ENCODE measurements at places on chromosomes 6 and 20.

DNA sequence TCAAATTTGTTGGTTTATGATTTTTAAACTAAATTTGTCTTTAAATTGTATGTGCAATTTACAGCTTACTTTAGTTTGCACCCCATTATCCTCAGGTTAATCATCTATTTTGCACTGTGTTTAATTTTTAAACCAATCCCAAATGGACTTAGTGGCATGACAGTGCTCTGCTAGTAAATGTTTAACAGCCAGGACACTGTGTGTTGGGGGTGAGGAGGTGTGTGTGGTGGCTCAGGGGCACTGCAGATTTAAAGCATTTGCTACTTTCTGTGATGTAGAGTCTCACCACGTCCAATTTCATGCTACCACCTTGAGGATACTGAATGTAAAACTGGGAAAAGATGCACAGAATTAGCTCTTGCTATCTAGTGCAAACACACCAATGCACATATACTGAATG is 225.7 kb downstream of the HAO1 start:
- no peak for DNase-seq

DNA sequence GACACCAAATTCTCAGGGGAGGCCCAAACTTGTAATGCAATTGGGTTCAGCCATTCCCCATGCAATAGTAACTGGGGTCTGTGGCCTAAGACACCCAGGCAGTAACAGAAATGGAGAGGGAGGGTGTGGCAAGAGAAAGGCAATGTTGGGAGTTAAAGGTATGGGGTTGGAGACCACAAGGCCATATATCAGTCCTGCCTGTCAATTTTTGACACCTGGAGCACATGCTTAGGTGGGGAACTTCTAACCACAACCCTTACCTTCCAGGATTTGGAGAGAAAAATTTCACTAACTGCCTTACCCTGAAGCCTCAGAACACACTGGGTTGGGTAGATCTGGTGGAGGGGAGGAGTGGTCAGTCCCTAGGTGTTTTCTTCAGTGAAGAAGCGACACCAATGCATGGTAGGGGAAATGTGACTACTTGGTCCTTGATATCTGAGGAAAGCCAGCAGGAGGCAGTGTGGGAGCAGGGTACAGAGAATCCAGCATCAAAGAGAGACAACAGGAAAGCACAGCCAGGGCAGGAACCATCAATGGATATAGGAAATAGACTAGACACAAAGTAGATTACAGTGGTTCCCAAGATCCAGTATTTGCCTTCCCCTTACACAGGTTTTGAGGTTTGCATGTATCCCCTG is 6.8 kb upstream of the USP49 start:
- DNase-seq, result no peak

DNA sequence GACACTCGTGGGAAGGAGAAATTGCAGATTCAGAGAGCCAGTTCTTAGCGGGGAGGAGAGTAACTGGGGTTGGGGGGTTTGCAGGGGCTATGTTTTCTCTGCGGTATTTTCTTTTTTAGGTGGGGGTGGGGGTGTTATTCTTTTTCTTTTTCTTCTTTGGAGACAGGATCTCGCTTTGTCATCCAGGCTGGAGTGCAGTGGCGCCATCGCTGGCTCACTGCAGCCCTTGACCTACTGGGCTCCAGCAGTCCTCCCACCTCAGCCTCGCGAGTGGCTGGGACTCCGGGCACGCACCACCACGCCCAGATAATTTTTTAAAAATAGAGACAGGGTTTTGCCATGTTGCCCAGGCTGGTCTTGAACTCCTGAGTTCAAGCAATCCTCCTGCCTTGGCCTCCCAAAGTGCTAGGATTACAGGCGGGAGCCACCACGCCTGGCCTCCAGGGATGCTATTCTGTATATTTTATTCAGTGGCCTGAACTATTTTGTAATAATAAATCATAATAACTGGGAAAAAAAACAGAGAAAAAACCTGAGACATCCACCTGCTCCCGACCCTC is 57.3 kb downstream of the UBE2V1 start:
- DNase-seq, result no peak

GRCh38 chr6:139242457-139243240 is 49.1 kb downstream of the TXLNB start:
- DNase-seq, result no peak

DNA sequence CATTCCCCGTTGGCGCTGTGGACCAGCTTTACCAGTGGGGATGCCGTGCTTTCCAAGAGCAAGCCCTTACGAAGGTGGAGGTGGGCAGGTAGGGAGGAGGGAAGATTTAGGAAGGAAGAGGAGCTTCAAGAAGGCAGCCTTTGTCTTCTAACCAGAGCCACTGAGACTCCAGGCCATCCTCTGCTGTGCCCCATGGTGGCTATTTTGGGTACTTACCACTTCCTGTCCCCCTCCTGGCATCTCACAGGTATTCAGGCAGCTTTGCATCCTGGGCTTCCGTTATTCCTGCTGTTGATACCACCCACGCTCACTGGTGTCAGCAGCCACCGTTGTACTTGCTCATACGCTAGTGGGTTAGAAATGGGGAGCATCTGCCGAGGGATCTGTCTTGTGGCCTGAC is 22.9 kb downstream of the ERMARD start:
- no peak for DNase-seq

DNA sequence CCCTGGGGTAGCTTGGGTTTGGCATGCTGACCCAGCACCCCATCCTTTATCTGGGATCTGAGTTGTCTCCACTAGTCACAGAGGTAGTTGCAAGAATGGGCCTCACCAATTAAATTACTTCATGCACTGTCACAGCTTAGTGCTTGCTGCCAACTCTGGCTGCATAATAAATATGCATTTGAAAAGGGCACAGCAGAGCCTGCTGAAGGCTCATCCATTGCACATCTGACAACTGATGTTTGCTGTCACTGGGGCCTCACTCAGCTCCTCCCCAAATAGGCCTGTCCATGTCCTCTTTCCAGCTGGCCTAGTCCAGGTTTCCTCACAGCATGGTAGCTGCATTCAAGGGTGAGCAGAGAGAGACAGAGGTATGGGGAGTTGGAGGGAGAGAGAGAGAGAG is 13.3 kb upstream of the NXT1 start:
- DNase-seq, result no peak

DNA sequence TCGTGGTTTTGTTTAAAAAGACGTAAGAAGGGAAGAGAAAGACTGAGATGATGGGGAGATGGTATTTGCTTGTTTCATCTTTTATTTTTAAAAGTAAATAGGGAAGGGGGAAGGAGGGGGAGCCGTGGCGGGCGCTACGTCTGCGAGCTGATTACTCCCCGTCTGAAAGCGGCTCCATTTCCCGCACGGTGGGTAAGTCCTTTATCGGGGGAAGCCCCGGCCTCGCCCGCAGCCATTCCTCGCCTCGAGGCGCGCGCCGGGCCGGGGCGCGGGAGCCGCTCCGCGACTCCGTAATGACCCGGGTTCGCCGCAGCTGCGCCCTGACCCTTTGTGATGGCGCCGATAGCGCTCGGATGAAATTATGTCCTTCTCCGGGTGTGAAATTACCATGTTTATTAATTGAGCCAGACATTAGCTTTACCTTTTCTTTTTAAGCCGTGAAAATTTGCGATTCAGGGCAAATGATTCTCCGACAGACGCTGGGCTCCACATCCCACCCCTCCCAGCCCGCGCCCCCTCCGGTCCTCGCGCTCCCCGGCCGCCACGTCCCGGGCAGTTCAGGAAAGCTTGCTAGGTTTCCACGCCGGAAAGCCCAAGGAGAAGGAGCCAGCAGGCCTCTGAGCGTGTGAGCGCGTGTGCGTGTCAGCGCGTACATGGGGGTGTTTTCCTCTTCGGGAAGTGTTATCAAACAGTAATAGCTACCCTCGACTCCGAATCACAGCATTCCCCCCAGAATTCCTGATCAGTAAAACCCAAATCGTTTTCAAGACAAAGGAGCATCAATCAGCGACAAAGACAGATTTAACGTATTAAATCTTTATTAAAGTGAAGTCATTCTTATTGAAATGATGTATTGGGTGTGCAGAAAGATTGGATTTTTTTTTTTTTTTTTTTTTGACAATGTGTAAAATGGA is 30.0 kb downstream of the TFAP2A start:
- no peak for DNase-seq

- no peak for DNase-seq
Observed at GRCh38 chr6:43817192-43817591, 47.2 kb downstream of the VEGFA start.

GRCh38 chr6:133833949-133834359 is 55.0 kb upstream of the TCF21 start:
- DNase-seq, result no peak

DNA sequence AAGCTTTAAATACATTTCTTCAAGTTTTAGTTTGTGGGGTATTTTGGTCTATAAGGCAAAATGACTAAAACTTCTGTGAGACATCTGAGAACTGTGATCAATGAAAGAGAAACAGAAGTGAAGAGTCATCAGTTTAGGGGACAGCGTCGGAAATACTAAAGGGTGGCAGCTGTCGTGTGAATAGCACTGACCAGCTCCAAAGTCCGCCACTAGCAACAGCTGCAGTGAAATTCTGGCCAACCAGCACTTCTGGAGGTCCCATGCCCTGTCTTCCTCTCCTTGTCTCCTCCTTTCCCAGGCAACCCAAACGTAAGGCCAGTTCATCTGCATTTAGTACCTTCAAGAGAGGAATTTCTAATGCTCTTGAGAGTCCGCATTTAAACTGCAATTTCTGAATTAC is 87.5 kb downstream of the DACT2 start:
- DNase-seq, result no peak

- no peak for DNase-seq
Observed at GRCh38 chr20:20897922-20898321, 185.5 kb upstream of the RALGAPA2 start.

GRCh38 chr6:121630716-121631115 is 195.3 kb downstream of the GJA1 start:
- DNase-seq, result no peak

DNA sequence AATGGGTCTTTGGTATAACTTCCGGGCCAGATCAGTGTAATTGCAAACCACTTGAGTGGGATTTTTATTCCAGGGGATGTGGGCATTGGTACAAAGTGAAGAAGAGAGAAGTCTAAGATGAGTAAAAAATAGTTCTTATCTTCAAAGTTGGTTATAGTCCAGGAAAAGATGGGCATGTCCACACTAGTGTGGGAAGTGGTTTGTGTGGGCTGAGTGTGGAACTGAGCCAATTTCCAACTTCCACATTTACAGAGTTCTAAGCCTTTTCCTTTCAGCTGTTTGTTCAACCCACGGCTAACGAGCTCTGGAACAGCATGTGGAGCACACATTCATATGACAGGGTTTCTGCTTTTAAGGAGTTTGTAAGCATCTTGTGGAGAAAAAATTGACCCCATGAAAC is 72.3 kb upstream of the IFNGR1 start:
- no peak for DNase-seq

- no peak for DNase-seq
Observed at GRCh38 chr6:93972791-93973190, 553.4 kb upstream of the EPHA7 start.

DNA sequence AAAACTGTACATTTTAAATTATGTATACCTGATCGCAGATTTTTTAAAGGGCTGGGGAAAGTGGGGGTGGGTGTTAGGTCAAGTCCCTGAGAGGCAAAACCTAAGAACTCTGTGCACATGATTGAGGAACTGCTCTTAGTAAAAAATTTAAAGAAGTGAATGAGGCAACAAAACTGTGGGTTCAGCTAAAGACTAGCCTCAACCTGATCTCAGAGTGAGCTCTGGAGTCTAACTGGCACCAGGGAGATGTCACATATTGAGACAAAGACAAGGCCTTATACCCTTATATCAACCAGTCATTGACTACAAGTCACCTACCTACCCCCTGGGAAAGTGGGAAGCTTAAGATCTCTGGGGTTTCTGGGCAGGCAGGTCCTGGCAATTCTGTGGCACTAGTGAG is 27.4 kb upstream of the RUNX2 start:
- DNase-seq, result no peak

- DNase-seq, result no peak
Observed at GRCh38 chr6:79250559-79250958, 16.1 kb upstream of the HMGN3 start.

GRCh38 chr20:63461104-63461763 is 11.2 kb downstream of the KCNQ2 start:
- DNase-seq, result no peak

GRCh38 chr6:36735110-36736071 is 37.8 kb downstream of the RAB44 start:
- DNase-seq, result no peak

GRCh38 chr20:58022711-58023110 is 205.7 kb downstream of the ANKRD60 start:
- no peak for DNase-seq

GRCh38 chr20:17622851-17623508 is 53.1 kb downstream of the DSTN start:
- peak; percentile 17 for DNase-seq

DNA sequence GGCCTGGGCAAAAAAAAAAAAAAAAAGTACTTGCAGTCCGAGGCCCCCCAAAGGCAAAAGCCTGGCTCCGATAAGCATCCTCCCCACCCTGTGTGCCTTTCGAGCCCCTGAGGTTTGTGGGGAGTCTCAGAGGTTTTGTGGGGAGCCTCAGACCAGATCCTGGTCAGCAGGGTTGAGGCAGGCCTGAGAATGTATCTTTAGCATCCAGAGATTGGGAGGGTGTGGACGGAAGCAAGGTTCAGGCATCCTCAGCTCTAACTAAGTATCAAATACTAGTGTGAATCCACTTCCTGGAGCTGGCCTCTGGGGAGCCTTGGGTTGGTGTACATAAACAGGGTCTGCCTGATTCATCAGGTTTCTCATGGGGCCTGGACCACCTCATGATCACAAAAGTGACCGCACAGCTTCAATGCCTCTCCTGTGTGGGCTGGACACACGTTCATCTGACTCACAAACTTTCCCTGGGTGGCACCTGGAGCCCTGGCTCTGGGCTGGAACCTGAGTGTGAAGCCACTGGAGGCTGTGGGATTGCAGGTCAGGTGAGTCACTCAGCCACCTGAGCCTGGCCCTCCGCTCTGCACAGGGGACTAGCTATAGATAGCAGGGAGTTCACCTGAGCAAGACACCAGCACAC is 24.4 kb downstream of the PCMTD2 start:
- DNase-seq, result no peak

- DNase-seq, result no peak
Observed at GRCh38 chr6:85594197-85594930, 706 bp upstream of the SNX14 start.

- no peak for DNase-seq
Observed at GRCh38 chr20:50916934-50917333, 14.3 kb downstream of the ADNP start.

GRCh38 chr20:62370115-62370806 is 3.1 kb upstream of the LAMA5 start:
- no peak for DNase-seq

GRCh38 chr6:105326216-105326615 is 76.7 kb downstream of the PREP start:
- DNase-seq, result no peak
